ENCODE measurements at places on chromosomes 16 and 17.

DNA sequence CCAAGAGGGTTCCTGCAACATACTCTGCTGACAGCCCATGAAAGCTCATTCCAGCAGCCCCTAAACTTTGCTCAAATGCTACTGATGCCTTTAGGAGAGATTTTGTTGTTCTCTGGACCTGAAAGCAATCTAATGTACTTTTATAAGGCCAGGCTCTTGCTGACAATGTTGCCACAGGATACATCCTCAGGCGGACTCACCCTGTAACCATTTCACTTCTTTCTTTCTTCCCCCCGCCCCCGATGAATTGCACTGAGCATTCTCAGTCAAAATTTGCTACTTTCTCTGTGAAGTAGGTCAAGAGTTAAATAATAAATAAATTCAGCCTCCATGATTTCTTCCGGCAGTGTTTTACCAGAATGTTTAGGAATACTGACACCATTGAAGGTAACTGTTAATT lies 1.5 kb downstream of the GAS7 start:
- no peak for DNase-seq

DNA sequence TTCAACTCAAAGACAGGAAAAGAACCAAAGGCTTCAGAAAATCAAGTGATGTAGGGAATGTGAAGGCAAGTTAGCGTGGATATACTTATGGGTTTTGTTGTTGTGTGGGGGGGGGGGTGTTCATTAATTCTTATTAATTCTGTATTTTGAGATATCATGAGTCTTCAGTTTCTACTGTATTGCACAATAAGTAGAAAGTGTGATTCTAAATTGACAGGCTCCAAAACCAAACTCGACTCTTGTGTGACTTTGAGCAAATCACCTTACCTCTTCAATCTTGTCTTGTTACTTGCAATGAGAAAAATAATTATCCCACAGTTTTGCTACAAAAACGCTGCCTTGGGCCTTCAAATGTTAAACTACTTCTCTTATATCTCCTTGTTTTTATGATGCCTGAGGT lies 453.9 kb upstream of the GOT2 start:
- DNase-seq = no peak

DNA sequence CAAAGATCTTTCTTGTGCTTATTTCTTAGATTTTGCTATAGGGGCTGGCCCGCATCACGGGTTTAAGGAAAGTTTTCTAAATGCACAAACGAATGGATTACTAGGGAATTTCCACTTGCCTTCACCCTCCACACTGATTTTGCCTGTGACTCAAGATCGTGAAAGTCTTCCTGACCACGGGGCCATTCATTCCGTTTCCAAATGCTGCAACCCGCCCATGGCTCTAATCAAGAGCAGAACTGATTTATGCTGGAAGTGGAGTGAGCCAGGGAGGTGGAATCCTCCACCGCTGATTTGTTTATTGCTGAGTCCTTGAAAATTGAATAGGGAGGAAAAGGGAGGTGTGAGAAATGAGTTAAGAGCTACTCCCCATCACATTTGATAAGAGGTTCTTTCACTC lies 52.4 kb downstream of the CA10 start:
- no peak for DNase-seq

GRCh38 chr17:17146786-17147406 lies 59.2 kb downstream of the PLD6 start:
- DNase-seq = no peak

GRCh38 chr16:88401604-88402246 lies 19.0 kb downstream of the ZNF469 start:
- DNase-seq = no peak

DNA sequence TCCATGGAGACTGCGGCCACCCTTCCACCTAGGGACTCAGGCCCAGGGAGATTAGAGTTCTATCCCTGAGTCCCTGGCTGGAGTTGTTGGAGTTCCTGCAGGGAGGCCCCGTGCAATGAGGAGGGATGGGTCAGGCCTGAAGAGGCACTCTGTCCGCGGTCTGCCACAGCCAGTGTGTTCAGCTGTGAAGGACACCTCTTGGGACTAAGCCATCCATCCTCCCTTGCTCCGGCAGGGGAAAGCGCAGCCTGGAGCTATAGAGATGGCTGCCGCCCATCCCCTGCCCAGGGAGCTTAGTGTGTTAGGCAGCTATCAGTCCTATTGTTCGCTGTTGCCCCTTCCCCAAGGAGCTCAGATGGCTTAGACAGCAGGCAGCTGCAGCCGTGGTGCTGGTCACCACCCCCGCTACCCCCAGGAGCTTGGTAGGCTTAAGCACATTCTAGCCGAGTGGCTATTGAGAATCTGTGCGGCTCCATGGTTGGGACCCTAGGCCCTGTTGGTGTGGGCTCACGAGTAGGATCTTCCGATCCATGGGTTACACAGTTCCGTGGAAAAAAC lies 141.3 kb downstream of the CYB561 start:
- no peak for DNase-seq

GRCh38 chr17:44311562-44312181 lies 3.3 kb downstream of the RUNDC3A start:
- no peak for DNase-seq

DNA sequence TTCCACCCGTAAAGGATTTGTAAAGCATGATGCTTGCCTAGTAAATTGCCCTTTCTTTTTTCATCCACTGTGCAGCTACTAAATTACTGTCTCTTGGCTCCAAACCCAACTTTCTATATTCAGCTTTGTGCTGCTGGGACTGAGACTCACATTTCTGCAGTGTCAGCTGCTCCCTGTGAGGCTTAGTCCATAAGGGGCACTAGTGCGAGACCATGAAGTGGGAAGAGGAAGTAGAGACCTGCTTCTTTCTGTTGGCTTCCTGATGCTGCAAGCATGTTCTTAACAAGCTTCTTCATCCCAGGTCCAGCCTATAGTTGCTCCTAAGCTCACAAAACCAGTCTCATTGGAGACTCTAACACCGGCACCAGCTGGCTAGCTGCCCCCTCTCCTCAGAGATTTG lies 74.9 kb upstream of the HS3ST2 start:
- DNase-seq = no peak

- no peak for DNase-seq
Observed at GRCh38 chr16:68228652-68229051, 7.3 kb downstream of the ESRP2 start.

DNA sequence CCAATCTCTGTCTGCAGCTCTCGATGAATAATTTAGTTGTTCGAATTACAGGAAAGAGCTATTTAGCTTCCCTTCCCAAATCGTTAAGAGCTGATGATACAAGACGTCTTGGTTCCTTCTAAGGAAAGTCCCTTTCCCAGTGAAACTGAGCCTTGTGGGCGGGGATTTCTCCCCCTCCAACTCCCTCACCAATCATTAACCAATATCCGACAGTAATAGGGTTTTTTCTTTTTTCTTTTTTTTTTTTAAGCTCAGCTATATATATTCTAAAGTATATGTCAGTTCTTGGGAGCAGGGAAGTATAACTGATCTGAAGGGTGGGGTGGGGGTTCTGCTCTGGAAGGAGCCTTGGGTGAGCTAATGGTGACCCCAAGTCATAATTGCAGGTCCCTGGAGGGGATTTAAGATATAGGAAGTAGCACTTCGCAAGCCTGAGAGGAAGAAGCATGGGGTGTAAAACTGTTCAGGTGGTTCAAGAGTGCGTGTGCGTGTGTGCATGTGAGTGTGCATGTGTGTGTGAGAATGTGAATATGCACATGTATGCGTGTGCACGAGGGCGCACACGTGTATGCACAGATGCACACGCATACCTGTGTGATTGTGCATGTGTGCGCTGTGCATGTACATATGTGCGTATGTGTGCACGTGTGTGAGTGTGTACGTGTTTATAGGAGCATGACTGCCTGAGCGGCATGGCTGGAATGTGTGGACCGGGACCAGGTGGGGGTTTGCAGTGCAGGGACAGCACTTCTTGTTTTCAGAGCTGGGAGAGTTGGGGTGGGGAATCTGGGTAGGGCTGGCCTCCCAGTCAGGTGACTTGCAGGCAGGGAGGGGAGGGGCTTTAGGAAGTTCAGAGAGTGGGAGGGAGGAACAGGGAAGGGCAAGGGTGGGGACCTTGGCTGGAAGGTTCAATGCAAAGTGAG lies 42.7 kb downstream of the SOCS3 start:
- DNase-seq = no peak

DNA sequence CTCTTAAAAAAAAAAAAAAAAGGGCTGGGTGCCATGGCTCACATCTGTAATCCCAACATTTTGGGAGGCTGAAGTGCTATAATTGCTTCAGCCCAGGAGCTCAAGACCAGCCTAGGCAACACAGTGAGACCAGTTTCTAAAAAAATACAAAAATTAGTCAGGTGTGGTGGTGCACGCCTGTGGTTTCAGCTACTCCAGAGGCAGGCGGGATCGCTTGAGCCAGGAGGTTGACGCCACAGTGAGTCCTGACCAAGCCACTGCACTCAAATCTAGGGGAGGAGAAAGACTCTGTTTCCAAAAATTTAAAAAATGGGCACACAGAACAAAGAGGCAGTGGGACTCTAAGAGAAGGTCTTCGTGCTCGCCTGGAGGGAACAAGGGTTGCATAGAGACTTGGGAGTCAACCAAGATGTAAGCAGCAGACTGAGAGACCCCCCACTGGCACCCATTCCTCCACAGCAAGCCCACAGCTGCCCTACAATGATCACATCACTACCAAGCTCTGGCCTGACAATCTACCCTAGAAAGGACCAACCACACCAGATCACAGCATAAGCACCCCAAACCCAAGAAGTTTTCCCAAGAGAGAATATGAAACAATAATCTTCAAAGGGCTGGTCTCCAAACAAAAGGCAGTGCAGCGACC lies 121.6 kb downstream of the ANKRD11 start:
- no peak for DNase-seq

GRCh38 chr17:5975661-5976060 lies 94.5 kb upstream of the WSCD1 start:
- no peak for DNase-seq

GRCh38 chr17:20995873-20996723 lies 46.7 kb downstream of the USP22 start:
- DNase-seq = no peak

DNA sequence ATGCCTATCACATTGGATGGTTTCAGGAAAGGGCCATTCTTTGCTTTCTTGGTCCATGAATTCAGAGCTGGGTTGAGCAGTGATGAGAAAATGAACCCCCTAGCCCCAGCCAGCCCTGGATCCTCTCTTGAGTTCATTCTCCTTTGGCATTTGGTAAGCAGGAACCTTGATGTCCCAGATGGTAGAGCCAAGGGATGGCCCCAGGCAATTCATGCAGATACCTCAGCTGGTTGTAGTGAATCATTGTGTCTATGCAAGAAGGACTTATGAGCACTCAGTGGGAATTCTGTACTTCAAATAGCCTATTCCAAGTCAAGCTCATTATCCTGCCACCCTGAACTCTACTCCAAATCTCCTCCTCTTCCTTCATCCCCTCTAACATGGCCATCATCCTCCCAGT lies 412.7 kb downstream of the UTP18 start:
- no peak for DNase-seq
